Colonic mucosa (tissue), 4 donors: ENCODE measurements at places on chromosomes 5 and 9.

- no peak overlapping the region for H3K4me3 ChIP-seq
- peak overlapping the region; percentile 93 for H3K27ac ChIP-seq
- DNase-seq: no peak
- no peaks in the 10 kb centered on the region for H3K27me3 ChIP-seq
- H3K36me3 ChIP-seq: no peaks in the 10 kb centered on the region
Observed at GRCh38 chr5:72308853-72309191, 11.2 kb downstream of the MRPS27 start.

DNA sequence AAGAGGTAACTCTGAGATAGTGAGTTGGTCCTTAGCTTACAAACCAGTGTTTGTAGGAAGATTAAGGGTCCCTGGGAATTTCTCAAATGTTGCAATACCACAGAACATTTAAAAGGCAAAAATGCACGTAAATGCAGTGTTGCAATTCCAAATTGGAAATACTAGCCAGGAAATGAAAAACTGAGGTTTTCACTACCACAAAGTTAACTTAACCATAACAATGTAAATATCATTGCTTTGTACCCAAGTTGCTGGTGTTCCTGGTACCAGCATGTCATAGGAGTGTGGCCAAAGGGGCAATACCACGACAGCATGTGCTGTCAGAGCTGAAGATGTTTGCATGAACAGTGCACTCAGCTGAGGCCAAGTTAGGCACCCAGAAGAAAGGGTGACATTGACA lies 382.9 kb downstream of the GLIS3 start:
- H3K36me3 ChIP-seq: no peaks in the 10 kb centered on the region
- no peak for DNase-seq
- H3K4me3 ChIP-seq: no peak overlapping the region
- H3K4me1 ChIP-seq: no peaks in the 10 kb centered on the region

DNA sequence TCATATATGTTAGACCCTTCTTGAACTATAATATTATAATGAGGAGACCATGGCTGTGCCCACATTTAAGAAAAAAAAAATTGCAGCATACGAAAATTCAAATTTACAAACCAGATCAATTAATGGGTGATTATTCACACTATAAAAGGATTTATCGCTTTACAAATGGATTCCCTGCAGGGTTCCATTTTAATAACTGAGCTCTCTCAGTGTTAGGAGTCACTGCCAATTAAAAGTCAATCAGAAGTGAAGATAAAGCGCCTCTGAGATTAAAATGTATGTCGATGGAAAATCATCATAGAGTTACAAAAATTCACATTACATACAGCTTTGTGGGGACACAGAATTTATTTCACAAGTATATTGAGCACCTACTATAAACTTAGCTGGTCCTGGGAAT lies 66.6 kb upstream of the SMARCA2 start:
- H3K36me3 ChIP-seq: no peaks in the 10 kb centered on the region
- H3K27ac ChIP-seq: no peak overlapping the region
- no peaks in the 10 kb centered on the region for H3K27me3 ChIP-seq
- H3K4me1 ChIP-seq: no peaks in the 10 kb centered on the region
- no peak overlapping the region for H3K4me3 ChIP-seq

DNA sequence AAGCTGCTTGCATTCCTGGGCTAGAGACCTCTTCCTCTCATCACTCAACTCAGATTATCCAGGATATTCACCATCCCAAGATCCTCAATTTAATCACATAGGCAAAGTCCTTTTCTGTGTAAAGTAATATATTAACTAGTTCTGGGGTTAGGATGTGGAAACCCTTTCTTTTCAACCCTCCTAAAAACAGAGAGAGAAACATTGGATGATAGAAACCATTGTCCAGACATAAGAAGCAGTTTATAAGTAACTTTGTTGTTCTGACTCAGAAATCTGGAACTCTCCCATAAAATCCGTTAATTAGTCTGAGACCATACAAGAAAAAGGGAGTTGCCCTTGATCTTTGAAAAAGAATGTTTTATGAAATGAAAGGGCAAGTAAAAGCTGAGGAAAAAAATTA lies 817.1 kb upstream of the CDH9 start:
- H3K27ac ChIP-seq: no peak overlapping the region
- no peaks in the 10 kb centered on the region for H3K4me1 ChIP-seq

- no peaks in the 10 kb centered on the region for H3K27me3 ChIP-seq
- H3K4me1 ChIP-seq: no peaks in the 10 kb centered on the region
- H3K27ac ChIP-seq: no peak overlapping the region
- no peak overlapping the region for H3K4me3 ChIP-seq
- no peak for DNase-seq
Observed at GRCh38 chr5:109034306-109034705, 286.6 kb downstream of the FER start.

GRCh38 chr9:82148901-82149461 lies 160.4 kb downstream of the SPATA31D1 start:
- no peak overlapping the region for H3K4me3 ChIP-seq
- H3K27me3 ChIP-seq: no peaks in the 10 kb centered on the region
- DNase-seq: no peak
- no peaks in the 10 kb centered on the region for H3K36me3 ChIP-seq
- H3K4me1 ChIP-seq: no peaks in the 10 kb centered on the region

DNA sequence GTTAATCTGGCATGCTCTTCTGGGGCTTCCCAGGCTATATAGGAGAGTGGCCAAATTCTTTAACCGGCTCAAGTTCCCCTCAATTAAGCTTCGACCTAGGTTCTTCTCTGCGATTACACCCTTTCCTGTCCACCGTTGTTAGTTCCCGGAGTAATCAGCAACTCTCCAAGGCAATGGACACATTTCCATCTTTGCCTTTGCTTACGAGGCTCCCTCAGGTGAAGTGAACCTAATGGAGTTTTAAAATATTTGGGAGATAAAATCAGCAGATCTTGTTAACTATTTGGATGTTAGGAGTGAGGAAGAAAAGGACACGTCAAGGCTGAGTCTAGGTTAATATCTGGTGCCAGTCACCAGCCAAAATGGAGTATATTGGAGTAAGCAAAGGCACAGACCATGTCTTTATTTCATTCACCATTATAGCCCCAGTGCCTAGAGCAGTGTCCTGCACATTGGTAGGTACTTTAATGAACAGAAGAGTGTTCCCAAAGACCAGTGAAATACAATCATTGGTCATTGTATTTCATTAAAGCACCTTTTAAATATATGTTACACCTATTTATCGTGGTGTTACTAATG lies 515 bp downstream of the UTP15 start:
- no peaks in the 10 kb centered on the region for H3K36me3 ChIP-seq
- peak overlapping the region; percentile 84 for H3K4me3 ChIP-seq
- H3K27me3 ChIP-seq: no peaks in the 10 kb centered on the region
- peak overlapping the region; percentile 89 for H3K27ac ChIP-seq

DNA sequence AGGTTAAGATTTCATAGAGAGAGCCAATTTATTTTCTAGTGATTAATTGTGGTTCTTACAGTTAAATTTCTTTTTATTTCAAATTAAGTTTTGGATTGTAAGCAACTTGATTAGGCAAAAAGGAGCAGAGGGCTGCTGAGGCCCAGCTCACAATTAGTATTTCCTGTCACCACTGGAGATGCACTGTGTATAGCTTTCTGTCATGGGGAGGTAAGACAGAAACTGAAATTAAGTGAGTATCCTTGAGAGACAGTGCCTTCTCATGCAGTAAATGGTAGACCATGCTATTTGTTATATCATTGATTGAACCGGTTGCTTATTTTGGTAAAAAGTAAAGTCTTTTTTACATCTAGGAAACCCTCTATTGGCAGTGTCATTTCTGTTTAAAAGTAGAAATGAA lies 190.7 kb downstream of the CCDC171 start:
- no peaks in the 10 kb centered on the region for H3K4me1 ChIP-seq
- no peak overlapping the region for H3K27ac ChIP-seq
- no peaks in the 10 kb centered on the region for H3K27me3 ChIP-seq
- no peaks in the 10 kb centered on the region for H3K36me3 ChIP-seq
- no peak for DNase-seq

DNA sequence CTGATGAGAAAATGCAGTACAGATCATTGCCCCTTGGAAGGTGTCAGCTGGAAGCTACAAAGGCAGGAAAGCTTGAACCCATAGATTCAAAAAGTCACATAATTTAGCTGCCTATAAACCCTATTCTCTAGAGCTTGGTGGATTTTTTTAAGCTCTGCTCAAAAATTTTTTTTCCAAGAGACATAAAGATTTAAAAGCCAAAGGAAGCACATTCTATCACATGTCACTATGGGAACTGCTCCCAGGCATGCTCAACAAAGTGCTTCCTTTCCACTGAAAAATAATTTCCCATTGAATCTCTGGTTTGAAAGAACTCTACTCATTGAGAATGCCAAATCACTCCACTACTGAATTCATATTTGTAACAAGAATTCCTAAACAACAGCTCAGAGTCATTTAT lies 419.8 kb downstream of the CETN3 start:
- H3K27ac ChIP-seq: no peak overlapping the region
- no peaks in the 10 kb centered on the region for H3K36me3 ChIP-seq
- DNase-seq: no peak
- H3K27me3 ChIP-seq: no peaks in the 10 kb centered on the region
- no peak overlapping the region for H3K4me3 ChIP-seq

DNA sequence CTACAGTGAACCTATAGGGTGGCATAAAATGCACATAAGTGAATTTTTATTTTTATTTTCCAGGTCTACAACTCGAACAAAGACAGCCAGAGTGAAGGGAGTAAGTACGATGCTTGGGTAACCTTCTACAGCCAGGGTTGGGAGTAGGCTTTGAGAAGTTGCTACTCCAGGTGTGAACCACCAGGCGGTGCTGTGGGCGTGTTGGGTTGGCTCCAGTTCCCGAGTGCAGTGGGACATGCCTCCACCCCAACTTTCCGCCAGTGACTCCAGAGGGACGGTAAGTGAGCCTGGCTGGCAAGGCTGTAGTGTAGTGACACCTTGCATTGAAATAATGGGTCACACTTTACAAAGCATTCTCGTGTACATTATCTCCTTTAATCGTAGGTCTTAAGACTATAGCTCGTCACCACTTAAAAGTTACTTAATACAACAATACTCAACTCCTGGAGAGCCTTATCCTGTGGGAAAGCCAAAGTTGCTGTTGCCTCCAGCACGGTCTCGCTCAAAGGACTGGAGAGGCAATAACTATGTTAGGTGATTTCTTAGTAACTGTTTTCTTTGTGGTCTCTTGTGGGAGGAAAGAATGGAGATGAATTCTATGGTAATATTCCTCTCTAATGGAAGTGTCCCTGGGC lies 244.0 kb downstream of the ARHGAP26 start:
- no peaks in the 10 kb centered on the region for H3K36me3 ChIP-seq
- no peaks in the 10 kb centered on the region for H3K27me3 ChIP-seq
- H3K4me3 ChIP-seq: no peak overlapping the region
- no peaks in the 10 kb centered on the region for H3K4me1 ChIP-seq
- H3K27ac ChIP-seq: no peak overlapping the region
- DNase-seq: no peak

- no peak for DNase-seq
- no peaks in the 10 kb centered on the region for H3K27me3 ChIP-seq
- H3K4me1 ChIP-seq: no peaks in the 10 kb centered on the region
- no peaks in the 10 kb centered on the region for H3K36me3 ChIP-seq
- no peak overlapping the region for H3K27ac ChIP-seq
Observed at GRCh38 chr5:135642488-135642870, 63.7 kb upstream of the CXCL14 start.

DNA sequence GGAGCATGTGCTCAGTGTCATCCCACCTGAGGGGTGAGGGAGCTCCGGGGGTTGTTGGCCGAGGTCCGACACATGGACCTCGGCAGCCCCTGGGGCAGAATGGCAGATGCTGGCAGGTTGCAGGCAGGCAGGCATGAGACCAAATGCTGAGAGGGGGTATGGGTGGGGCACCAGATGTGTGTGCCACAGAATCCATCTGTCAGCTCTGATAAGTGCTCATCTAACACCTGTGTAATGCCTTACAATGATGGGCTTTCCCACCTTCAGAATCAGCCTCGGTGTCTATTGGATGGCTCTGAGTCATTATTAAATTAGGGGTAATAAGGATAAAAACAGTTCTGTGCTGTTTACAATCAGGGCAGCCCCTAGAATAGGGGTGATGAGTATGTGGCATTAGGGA lies 73.1 kb upstream of the SAP30L start:
- DNase-seq: no peak
- no peaks in the 10 kb centered on the region for H3K36me3 ChIP-seq
- H3K27ac ChIP-seq: no peak overlapping the region
- H3K4me3 ChIP-seq: no peak overlapping the region

DNA sequence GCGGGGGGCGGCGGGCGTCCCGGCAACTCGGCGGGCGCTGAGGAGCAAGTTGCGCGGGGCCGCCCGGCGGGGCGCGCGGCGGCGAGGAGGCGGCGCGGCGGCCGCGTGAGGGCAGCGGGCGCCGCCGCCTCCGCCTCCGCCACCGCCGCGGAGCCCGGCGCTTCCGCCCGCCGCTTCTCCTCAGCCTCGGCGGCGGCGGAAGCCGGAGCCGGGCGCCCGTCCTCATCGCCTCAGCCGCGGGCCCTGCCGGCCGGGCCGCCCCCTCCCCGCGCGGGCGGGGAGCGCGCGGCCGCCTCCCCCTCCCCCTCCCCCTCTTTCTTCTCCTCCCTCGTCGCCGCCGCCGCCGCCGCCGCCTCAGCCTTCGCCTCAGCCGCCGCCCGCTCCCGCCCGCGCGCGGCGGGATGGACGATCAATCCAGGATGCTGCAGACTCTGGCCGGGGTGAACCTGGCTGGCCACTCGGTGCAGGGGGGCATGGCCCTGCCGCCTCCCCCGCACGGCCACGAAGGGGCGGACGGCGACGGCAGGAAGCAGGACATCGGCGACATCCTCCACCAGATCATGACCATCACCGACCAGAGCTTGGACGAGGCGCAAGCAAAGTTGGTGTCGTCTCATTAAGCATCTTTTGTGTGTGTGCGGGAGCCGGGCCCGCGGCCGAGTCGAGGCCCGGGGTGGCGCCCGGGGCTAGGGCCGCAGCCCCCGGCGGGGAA lies at the start of gene PBX3:
TSS of gene PBX3 (plus strand) at position 321 of the 712 bp plus-strand sequence.
- no peaks in the 10 kb centered on the region for H3K27me3 ChIP-seq
- H3K27ac ChIP-seq: peak within 1 kb of the TSS; percentile 87
- H3K4me1 ChIP-seq: peaks cover 3% of the 10 kb centered on the region
- H3K36me3 ChIP-seq: no peaks in the 10 kb centered on the region
- peak within 1 kb of the TSS; percentile 83 for H3K4me3 ChIP-seq

GRCh38 chr5:54610197-54610944 lies 92.8 kb downstream of the SNX18 start:
- no peaks in the 10 kb centered on the region for H3K27me3 ChIP-seq
- no peaks in the 10 kb centered on the region for H3K4me1 ChIP-seq
- H3K4me3 ChIP-seq: no peak overlapping the region

- H3K27me3 ChIP-seq: no peaks in the 10 kb centered on the region
- H3K4me3 ChIP-seq: no peak overlapping the region
- H3K27ac ChIP-seq: no peak overlapping the region
- DNase-seq: no peak
- no peaks in the 10 kb centered on the region for H3K4me1 ChIP-seq
Observed at GRCh38 chr5:119022017-119022745, 33.8 kb upstream of the DTWD2 start.
